ENCODE measurements at places on chromosomes 1 and 21.

- no peak for DNase-seq
Observed at GRCh38 chr1:18557621-18558465, 72.8 kb upstream of the PAX7 start.

DNA sequence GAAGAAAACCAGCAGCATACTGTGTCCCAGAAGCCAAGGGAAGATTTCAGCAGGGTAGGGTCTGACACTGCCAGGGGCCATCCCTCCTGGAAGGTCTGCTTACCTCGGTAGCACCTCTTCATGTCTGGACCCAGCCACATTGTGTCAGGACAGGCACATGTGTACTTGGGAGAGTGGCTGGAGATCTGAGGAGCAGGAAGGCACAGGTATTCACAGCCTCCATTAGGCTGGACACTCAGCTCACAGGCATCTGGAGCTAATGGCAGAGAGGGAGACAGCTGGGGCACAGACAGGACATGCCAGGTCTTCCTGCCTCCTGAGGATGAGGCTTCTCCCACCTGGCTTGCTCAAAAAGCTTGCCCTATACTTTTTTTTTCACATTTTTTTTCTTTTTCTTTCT is 19.9 kb upstream of the MAGOH start:
- no peak for DNase-seq

DNA sequence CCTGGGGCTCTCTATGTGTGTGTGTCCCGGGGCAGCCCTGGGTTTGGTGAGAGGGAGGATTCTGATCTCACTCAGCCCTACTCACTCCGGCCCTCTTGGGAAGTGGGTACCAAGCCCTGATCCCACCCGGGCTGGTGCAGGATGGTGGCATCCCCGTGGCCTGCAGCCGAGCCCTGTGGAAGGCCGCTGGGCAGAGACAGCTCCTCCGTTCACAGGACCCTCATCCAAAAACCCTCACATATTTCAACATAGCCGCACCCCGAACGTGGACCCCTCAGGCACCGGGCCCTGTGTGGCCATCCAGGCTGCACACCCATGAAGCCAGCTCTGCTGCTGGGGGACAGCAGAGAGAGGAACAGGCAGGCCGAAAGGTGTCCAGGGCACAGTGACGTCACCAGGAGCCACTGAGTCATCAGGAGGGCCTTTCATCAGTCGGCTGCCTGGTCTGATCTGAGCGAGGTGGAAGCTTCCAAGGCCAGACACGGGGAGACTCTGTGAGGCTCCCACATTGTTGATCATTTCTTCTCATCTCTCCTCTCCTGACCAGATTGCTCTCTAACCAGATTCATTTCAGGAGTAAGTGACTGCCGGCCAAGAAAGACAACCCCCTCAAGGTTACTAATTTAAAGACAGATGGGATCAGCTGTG is 16.2 kb upstream of the GPR157 start:
- DNase-seq = no peak

DNA sequence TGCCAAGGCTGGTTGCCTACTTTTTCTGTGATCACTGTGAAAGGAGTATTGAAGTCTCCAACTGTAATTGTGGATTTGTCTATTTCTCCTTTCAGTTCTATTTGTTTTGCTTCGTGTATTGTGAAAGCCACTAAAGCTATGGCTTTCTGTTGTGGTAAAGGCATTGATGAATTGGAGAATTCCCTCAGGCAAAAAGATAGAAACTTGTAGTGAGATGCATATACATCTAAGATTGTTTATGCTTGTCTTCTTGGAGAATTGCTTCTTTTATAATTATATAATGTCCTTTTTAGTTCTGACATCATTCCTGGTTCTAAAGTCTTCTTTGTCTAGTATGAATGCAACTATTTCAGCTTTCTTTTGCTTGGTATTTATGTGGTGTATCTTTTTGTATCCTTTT is 36.8 kb downstream of the SWT1 start:
- no peak for DNase-seq

- DNase-seq = no peak
Observed at GRCh38 chr1:44831516-44831915, 11.5 kb downstream of the PTCH2 start.

- no peak for DNase-seq
Observed at GRCh38 chr1:245245021-245245667, 90.4 kb downstream of the KIF26B start.

DNA sequence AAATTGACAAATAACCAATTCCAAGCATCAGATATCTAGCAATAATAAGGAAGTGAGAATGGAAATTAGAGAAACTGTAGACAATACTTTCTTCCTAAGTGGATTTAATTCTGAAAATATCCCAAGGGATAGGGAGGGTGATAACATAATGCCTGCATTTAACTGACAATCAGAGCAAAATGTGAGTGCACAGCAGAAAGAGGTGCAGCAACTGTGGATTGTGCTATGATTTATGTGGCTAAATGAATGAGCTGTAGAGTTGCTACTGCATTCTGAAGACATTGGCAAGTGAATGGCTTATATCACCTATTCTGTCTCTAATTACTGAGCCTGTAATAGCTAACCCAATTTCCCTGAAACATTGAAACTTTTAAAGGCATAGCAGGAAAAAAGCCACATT is 39.0 kb downstream of the OLFM3 start:
- DNase-seq = no peak

- DNase-seq = no peak
Observed at GRCh38 chr1:150288382-150288781, 5.3 kb upstream of the MRPS21 start.

GRCh38 chr1:65255035-65255655 is 54.2 kb upstream of the DNAJC6 start:
- no peak for DNase-seq

DNA sequence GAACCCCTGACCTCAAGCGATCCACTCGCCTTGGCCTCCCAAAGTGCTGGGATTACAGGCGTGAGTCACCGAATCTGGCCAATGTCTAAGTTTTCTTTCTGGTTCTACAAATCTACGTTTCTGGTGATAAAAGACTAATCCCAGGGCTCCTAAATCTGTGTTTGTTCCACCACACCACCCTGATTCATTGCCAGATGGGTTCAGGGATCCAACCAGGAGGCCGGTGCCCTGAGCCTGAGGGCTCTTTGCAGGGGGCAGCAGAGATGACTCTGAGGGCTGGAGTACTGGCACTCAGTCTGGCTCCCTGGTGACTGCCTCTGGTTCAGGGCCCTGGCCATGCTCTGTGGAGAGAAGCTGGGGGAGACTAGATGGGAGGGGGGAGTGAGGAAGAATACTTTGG is 10.5 kb upstream of the OPRD1 start:
- DNase-seq = no peak

All from T-helper 9 cell (primary cell).